NCI-H510A (cell line): ENCODE measurements at places on chromosomes 5 and 9.

DNA sequence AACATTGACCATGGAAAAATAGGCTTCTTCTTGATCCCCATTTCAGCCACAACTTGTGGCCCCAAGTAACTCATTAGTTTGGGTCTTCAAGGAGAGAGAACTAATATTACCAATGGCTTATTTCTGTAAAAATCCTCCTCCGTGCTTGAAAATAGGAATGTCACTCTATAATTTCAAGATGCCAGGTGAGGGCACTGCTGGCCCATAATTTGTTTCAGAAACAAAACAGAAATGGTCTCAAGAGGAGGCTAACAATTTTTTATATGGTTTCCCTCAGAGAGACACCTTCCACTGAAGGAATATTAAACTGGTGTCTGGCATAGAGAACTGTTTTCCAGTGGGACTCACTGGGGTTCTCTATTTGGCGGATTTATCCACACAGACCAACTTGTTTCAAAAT, 437.0 kb upstream of the TRPC7 start:
- no peak for DNase-seq

DNA sequence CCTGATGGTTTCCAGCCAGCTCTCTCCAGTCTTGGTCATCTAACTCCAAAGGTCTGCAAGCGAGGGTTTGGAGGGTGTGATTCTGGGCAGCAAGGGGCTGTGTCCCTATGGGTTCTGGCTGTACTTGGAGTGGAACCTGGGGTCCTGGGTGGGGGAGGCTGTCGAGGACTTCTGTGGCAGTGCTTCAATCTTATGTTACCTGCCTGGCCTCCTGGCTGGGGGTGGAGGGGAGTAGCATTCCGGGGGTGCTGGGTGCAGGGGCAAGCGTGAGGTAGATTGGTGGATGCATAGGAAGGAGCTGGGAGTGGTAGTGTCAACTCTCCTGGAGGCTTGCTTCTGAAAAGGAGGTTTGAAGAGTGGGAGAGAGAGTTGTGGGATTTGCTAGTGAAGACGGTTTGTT, 143.4 kb downstream of the HSPA4 start:
- no peak for DNase-seq

DNA sequence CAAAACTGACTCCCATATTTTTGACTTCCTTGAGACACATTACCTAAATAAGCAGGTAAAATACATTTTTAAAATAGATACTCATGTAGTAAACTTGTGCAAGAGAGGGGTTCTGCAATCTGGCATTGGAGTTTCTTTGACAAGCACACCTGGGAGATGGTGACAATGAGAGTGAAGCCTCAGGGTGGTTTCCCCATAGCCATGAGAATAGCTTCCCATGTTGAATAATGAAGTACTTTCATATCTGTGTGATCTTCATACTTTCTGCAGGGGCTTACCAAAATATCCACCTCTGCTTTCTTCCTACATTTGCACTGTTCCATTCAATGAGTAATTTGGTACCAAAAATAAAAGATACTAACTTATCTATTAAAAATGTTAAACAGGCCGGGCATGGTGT, 44.7 kb upstream of the VCAN start:
- no peak for DNase-seq

GRCh38 chr9:134393582-134394280, 67.5 kb downstream of the RXRA start:
- no peak for DNase-seq

GRCh38 chr5:72353046-72353445, 32.9 kb downstream of the PTCD2 start:
- DNase-seq, result no peak

GRCh38 chr9:132489536-132489935, 79.5 kb downstream of the CFAP77 start:
- DNase-seq, result no peak

- DNase-seq, result no peak
Observed at GRCh38 chr5:137604348-137605095, 105.4 kb upstream of the SPOCK1 start.
